MCF 10A (cell line): ENCODE measurements at places on chromosomes 2 and 18. TPM values are rescaled to one million over a fixed set of nuclear protein-coding genes. Genes with fewer than 3 reads are reported as not detected.
A peak's percentile ranks its signal among the peaks of the same experiment; 100 is the strongest.

GRCh38 chr2:190668892-190669291 lies 20.0 kb downstream of the NAB1 start:
- no peaks in the 10 kb centered on the region for H3K27me3 ChIP-seq
- no peak overlapping the region for H3K27ac ChIP-seq
- peaks cover 17% of the 10 kb centered on the region for H3K4me1 ChIP-seq

DNA sequence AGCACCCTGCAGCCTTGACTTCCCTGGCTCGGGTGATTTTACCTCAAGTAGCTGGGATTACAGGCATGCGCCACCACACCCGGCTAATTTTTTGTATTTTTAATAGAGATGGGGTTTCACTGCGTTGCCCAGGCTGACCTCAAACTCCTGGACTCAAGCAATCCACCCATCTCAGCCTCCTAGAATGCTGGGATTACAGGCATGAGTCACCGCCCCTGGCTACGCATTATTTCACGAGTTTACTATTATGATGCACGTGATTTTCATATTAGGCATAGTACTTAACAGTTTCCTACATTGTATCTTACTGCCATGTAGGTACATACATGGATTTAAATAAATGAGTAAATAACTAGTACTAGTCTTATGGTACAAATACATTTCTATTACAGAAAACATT lies 4.4 kb downstream of the DYNC2LI1 start:
- H3K4me1 ChIP-seq: no peaks in the 10 kb centered on the region
- H3K4me3 ChIP-seq: no peak overlapping the region
- DNase-seq: peak; percentile 17
- H3K36me3 ChIP-seq: peaks cover 26% of the 10 kb centered on the region
- no peaks in the 10 kb centered on the region for H3K27me3 ChIP-seq

Gene TCF4
- 5.1 and 6.2 TPM in 2 replicates for total RNA-seq

Gene SERPINB11
- total RNA-seq: not detected in 2 replicates

Gene LYPD6
- 2.0 and 3.2 TPM in 2 replicates for total RNA-seq

Gene CCDC150
- total RNA-seq: 5.5 and 8.1 TPM in 2 replicates
